ENCODE measurements at places on chromosomes 11 and 22.

- no peak for DNase-seq
Observed at GRCh38 chr22:28948424-28948823, 65.1 kb downstream of the ZNRF3 start.

GRCh38 chr11:125593114-125593820 lies 615 bp downstream of the STT3A start:
- no peak for DNase-seq

- DNase-seq = no peak
Observed at GRCh38 chr11:1048375-1049070, 12.0 kb upstream of the MUC6 start.

- no peak for DNase-seq
Observed at GRCh38 chr22:27836181-27836580, 34.6 kb upstream of the MN1 start.

DNA sequence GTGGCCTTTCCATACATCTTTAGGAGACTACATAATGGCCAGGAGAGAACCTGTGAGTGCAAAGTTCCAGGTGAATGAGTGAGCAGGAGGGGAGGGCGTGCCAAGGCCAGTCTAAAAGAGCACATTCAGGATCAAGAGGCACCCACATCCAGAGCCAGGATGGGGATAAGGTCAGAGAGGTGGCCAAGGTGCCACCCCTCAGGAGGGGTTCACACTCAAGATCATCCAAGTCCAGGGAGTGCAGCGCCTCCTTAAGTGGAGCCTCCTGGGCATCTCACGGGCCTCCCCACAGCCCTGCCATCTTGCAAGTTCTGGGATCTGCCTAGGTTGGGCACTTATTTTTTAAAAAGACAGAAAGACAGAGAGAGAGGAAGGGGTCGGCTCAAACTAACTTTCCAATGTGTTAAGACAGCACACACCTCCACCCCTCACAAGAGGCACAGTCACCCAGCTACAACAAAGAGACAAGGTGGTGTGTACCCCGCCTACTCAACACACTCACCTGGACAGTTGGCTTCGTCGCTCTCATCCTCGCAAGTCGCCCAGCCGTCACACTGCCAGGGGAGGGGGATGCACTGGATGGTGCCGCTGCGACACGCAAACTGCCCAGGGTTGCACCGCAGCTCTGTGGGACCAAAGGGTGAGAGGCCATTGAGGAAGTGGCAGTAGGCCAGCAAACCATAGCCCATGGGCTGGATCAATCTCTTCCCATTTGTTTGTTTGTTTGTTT lies 33.2 kb downstream of the DGCR2 start:
- no peak for DNase-seq

GRCh38 chr22:42769574-42770447 lies 49.1 kb upstream of the A4GALT start:
- DNase-seq = peak; percentile 40

DNA sequence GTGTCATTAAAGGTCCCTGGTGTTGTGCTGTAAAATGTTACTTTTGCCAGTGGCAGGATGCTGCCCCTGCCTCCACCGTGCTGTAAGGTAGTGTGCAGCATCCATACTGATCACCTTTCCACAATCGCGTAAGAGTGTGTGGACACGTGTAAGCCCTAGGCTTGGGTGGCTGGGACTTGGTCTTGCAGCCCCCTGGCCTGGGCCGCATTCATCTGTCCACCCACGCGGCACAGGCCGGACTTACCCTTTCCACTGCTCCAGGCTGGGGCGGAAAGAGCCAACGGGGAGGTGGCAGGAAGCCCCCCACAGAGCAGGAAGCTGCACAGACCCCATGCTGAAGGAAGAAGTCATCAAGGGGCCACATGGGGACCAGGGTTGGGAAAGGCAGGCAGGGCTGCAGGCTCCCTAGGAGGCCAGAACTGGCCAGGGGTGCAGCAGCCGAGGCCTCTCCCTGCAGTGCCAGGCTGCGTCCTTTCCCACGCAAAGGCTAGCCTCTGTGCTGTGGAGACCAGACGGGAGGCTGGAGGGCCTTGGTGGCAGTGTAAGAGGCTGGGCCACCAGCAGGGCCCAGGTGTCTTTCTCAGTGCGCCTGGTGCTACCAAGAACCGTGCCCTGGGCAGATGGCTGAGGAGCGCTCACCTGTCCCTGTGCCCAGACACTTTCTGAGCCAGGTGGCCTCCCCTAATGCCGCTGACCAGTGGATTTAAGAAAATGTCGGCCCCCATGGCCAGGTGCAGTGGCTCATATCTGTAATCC lies 11.7 kb upstream of the TMEM191C start:
- no peak for DNase-seq

- peak; percentile 55 for DNase-seq
Observed at GRCh38 chr11:13207665-13208594, 69.7 kb upstream of the BMAL1 start.

GRCh38 chr22:31302006-31302405 lies 9.7 kb upstream of the PIK3IP1 start:
- no peak for DNase-seq
